ENCODE measurements at places on chromosomes 4 and X. TPM values are rescaled to one million over a fixed set of nuclear protein-coding genes. Genes with fewer than 3 reads are reported as not detected.

The MAGEA1 gene
- not detected for total RNA-seq

The RENBP gene
- total RNA-seq = 13.5 TPM

The ADGRG2 gene
- 38.6 TPM for total RNA-seq

The GPR82 gene
- total RNA-seq = not detected

The ASMT gene
- total RNA-seq = not detected

The MAGEB17 gene
- not detected for total RNA-seq
